ENCODE measurements at places on chromosomes 5 and 9.

GRCh38 chr9:27880156-27880555, 306.9 kb upstream of the C9orf72 start:
- DNase-seq, result no peak

GRCh38 chr5:82785882-82786509, 291.2 kb downstream of the TMEM167A start:
- DNase-seq, result no peak

DNA sequence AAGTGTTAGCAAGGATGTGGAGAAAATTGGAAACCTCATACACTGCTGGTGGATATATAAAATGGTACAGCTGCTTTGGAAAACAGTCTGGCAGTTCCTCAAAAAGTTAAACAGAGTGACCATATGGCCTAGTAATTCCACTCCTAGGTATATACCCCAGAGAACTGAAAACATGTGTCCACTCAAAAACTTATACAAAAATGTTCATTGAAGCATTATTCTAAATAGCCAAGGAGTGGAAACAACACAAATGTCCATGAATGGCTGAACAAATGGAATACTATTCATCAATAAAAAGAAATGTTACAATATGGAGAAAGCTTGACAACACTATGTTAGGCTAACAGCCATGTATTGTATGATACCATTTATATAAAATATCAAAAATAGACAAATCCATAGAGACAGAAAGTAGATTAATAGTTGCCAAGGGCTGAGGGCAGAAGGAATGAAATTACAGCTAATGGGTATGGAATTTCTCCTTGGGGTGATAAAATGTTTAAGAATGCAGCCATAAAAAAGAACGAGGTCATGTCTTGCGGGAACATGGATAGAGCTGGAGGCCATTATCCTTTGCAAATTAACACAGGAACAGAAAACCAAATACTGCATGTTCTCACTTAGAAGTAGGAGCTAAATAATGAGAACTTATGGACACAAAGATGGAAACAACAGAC, 33.6 kb upstream of the FBP1 start:
- DNase-seq, result no peak

- DNase-seq, result no peak
Measured at GRCh38 chr9:87551772-87552217, 54.1 kb downstream of the DAPK1 start.

GRCh38 chr9:136249877-136250559, 4.4 kb upstream of the QSOX2 start:
- no peak for DNase-seq

GRCh38 chr5:80755626-80756025, 100.8 kb upstream of the DHFR start:
- DNase-seq, result peak; percentile 18

- DNase-seq, result no peak
Measured at GRCh38 chr9:137117269-137117731, 2.8 kb upstream of the DPP7 start.

- no peak for DNase-seq
Measured at GRCh38 chr9:135254176-135255032, 166.9 kb downstream of the OLFM1 start.

DNA sequence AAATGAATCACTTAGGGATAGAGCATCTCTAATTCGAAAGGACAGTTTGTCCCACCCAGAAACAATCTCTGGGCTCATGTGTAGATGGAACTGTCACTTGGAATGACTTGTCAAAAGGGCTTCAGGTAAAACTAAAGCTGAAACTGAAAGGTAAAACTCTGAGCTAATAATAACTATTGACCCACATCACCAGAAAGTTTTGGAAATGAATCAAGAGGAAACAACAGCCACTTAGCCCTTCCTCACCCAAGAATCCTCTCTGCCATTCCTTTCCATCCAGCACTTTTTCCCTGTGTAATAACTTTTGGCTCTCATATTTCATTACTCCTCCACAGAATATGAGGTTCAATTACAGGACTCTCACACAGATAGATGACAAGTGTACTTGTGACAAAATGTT, 14.0 kb upstream of the GLRX start:
- DNase-seq, result no peak

- DNase-seq, result no peak
Measured at GRCh38 chr9:115126404-115126803, 8.4 kb upstream of the TNC start.
